ENCODE measurements at places on chromosomes 11 and 22.

- DNase-seq: no peak
Observed at GRCh38 chr11:71095294-71095850, 157.0 kb downstream of the SHANK2 start.

- no peak for DNase-seq
Observed at GRCh38 chr11:95068549-95068948, 1.8 kb downstream of the SRSF8 start.

DNA sequence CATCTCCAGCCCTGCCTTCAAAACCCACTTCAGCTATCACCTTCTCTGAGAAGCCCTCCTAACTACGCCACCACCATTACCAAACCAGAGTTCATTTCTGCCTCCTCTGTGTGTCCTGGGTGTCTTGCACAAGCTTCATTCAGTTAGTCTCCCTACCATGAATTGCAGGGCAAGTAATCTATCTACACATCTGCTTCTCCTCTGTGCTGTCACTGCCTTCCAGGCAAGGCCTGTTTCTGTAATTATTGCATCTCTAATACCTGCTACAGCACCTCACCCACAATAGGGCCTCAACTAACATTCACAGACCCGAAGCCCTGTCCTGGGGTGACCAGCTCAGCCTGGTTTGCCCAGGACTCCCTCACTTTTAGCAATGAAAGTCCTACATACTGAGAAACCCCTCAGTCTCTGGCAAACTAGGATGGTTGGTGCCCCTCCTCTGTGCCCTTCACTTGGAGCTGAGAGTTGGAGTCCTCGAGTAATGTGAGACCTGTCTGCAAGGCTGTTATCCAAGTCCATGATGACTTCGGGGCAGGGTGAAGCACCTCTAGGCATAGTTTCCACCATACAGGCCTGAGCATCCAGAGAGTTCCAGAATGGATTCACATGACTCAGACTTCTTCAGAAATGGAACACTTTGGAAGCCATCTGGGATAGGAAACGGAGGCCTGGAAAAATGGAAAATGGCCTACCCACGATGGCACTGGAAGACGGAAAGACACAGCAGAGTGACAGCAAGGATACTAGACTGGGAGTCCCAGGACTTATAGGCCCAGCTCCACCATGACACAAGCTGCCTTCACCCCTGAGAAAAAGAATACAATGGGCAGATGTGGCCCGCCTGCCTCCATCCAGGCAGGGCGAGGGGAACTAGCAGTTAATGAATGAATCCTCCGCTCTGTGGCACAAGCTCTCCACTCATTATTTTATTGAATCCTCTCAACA, 269.3 kb downstream of the BUD13 start:
- no peak for DNase-seq

GRCh38 chr11:8382436-8383053, 118.9 kb upstream of the LMO1 start:
- DNase-seq: no peak

GRCh38 chr11:68550485-68550817, 89.9 kb downstream of the PPP6R3 start:
- no peak for DNase-seq

DNA sequence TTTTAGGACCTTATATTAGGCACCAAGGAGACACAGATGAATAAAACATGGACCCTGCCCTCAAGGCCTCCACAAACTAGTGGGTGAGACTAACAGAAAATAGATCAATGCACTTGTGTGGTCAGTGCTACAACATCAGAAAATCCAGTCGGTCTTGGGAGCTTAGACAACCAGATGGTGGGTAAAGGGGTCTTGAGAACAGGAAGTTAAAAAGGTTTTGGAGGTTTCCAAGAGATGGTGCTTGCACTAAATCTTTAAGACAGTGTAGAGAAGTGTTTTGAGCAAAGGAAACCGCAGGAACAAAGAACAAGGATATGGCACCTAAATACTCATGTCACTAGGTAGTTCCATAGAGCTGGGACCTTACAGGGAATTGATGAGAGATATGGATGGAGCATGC, 56.2 kb downstream of the GALNT18 start:
- DNase-seq: no peak

All from SK-N-MC (cell line).